Prostate gland (tissue), 2 donors: ENCODE measurements at places on chromosomes 5 and 9. TPM values are rescaled to one million over a fixed set of nuclear protein-coding genes. Genes with fewer than 3 reads are reported as not detected.
A peak's percentile ranks its signal among the peaks of the same experiment; 100 is the strongest.

Gene MED27
- 22.7 TPM for total RNA-seq

DNA sequence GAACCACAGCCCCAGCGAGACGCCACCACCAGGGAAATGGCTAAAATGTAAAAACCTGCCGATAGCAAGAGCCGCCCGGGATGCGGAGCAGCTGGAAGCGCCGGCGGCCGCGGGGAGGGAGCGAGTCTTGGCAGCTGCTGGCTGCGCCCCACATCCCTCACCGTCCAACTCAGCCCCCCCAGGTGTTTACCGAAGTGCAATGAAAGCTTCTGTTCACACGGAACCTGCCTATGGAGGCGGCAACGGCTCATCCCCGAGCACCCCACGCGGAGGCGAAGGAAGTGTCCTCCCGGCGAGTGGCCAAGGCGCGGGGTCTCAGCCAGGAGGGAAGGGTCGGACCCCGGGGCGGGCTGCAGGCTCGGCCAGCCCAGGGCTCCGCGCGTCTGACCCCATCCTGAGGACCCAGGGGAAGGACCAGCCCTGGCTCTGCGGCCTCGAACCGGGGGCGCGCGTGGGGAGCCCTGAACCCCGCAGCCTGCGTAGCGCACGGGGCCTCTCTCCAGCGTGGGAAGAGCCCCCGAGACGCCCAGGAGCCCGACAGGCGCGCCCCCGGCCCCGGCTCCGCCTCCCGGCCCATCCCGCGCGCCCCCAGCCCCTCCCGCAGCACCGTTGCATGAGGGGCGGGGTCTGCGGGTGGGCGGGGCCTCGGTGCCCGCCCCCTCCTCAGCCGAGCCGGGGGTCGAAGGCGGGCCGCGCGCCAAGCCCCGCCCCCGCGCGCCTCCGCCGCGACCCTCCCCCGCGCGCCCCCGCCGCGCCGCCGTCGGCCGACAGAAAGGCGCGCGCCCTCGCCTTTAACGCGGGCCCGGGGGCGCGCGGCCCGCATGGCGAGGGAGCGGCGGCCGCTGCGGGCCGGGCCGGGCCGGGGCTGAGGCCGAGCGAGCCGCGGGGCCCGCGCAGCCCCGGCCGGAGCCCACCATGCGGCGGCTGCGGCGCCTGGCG is at the start of gene DIPK1B:
Gene DIPK1B, plus strand, starts transcription at position 822 of the 939 bp plus-strand sequence. Its CDS starts 94 bp downstream, at position 916.
- no peak for DNase-seq
- H3K4me1 ChIP-seq, result peaks cover 6% of the 10 kb centered on the region
- H3K27me3 ChIP-seq, result no peaks in the 10 kb centered on the region
- H3K4me3 ChIP-seq, result peak within 1 kb of the TSS; percentile 57

Gene IL5
- not detected for total RNA-seq

Gene FAM163B
- total RNA-seq, result not detected

GRCh38 chr5:22051881-22052280 is 801.3 kb downstream of the CDH12 start:
- no peaks in the 10 kb centered on the region for H3K4me1 ChIP-seq
- H3K27me3 ChIP-seq, result no peaks in the 10 kb centered on the region
- DNase-seq, result no peak
- H3K27ac ChIP-seq, result no peak overlapping the region
- H3K4me3 ChIP-seq, result no peak overlapping the region

DNA sequence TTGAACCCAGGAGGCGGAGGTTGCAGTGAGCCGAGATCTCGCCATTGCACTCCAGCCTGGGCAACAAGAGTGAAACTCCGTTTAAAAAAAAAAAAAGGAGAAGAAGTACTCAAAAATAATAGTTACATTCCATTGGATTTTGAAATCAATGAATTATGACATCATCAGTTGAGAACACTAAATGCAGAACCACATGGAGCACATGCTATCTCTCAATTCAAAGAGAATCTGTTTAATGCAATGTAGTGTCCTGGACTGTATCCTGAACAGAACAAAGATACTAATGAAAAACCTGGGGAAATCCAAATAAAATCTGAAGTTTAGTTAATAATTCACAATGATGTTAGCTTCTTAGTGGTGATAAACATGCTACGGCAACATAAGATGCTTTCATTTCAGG is 20.3 kb downstream of the CDC14B start:
- H3K4me1 ChIP-seq, result peaks cover 3% of the 10 kb centered on the region
- H3K4me3 ChIP-seq, result no peak overlapping the region
- no peaks in the 10 kb centered on the region for H3K27me3 ChIP-seq
- no peaks in the 10 kb centered on the region for H3K36me3 ChIP-seq
- no peak overlapping the region for H3K27ac ChIP-seq

- H3K27me3 ChIP-seq, result no peaks in the 10 kb centered on the region
- H3K4me1 ChIP-seq, result no peaks in the 10 kb centered on the region
- no peak for DNase-seq
- no peaks in the 10 kb centered on the region for H3K36me3 ChIP-seq
- no peak overlapping the region for H3K27ac ChIP-seq
Observed at GRCh38 chr9:118273048-118273447, 568.8 kb downstream of the TLR4 start.

DNA sequence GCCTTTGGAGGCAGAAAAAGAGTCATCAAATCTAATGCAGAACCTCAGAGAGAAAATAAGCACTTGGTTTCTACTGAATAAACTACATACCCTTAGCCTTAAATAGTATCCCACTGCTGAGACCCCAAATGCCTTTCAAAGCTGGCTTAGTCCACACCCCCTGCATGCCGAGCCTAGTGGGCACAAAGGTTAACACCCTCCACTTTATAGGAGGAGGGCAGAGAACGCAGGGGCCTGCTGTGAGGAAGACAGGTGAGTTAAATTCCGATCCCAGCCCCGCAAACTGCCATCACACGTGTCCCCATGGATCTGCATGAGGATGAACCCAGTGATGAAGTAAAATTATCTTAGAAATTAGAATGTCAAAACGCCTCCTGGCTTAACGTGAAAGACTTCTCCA is 19.5 kb upstream of the HSD17B3 start:
- H3K4me3 ChIP-seq, result no peak overlapping the region
- H3K27ac ChIP-seq, result no peak overlapping the region
- H3K4me1 ChIP-seq, result no peaks in the 10 kb centered on the region
- no peak for DNase-seq
- H3K27me3 ChIP-seq, result no peaks in the 10 kb centered on the region
- H3K36me3 ChIP-seq, result no peaks in the 10 kb centered on the region

- H3K4me3 ChIP-seq, result no peak overlapping the region
- no peaks in the 10 kb centered on the region for H3K27me3 ChIP-seq
- no peaks in the 10 kb centered on the region for H3K4me1 ChIP-seq
- no peak for DNase-seq
Observed at GRCh38 chr9:15372455-15372854, 50.2 kb upstream of the SNAPC3 start.

- H3K27me3 ChIP-seq, result no peaks in the 10 kb centered on the region
- H3K27ac ChIP-seq, result no peak overlapping the region
- no peaks in the 10 kb centered on the region for H3K4me1 ChIP-seq
- DNase-seq, result no peak
Observed at GRCh38 chr5:158482125-158482524, 617.6 kb downstream of the EBF1 start.

DNA sequence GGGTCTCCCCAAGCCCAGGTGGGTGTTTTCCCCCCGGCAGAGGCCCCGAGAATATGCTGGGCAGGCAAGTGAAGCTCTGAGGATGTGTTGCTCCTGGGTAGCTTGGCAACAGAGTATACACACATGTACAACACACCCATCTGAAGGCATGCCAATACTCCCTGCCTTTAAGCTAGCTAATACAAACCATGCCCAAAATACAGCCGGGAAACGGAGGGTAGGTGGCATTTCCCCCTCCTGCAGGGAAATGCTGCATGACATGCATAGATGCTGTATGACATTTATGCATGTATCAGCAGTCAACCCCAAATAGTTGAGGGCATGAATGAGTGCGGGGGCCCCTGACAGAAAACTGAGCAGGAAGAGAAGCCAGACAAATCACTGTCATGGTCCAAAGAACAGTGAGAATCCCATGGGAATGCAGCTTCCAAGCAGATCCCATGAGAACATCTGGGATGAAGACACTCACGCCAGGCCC is 614.1 kb downstream of the EBF1 start:
- no peak overlapping the region for H3K27ac ChIP-seq
- peak; percentile 15 for DNase-seq
- no peaks in the 10 kb centered on the region for H3K36me3 ChIP-seq
- H3K4me1 ChIP-seq, result no peaks in the 10 kb centered on the region
- H3K27me3 ChIP-seq, result no peaks in the 10 kb centered on the region
- no peak overlapping the region for H3K4me3 ChIP-seq

- DNase-seq, result peak; percentile 91
- H3K27me3 ChIP-seq, result no peaks in the 10 kb centered on the region
- no peak overlapping the region for H3K27ac ChIP-seq
Observed at GRCh38 chr5:2334719-2335118, 416.8 kb downstream of the IRX2 start.

DNA sequence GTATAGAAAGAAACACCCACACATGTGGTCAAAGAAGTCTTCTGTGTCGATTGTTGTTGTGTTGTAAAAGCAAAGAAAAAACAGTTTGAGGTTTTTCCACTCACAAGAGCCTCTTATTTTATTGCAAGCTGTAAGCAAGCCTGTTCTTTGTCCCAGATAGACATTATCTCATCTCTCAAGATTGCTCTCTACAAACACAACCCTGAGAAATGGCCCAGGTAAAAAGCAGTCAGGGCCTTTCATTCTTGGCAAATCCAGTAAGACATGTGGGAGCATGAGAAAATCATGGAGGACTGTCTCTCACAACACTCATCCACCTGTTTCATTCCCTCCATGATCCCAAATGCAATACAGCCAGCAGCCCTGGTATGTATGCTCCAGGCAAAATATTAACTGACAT is 286.6 kb upstream of the POU5F2 start:
- H3K4me3 ChIP-seq, result no peak overlapping the region
- no peaks in the 10 kb centered on the region for H3K27me3 ChIP-seq
- no peak for DNase-seq
- no peaks in the 10 kb centered on the region for H3K36me3 ChIP-seq
- H3K27ac ChIP-seq, result no peak overlapping the region

DNA sequence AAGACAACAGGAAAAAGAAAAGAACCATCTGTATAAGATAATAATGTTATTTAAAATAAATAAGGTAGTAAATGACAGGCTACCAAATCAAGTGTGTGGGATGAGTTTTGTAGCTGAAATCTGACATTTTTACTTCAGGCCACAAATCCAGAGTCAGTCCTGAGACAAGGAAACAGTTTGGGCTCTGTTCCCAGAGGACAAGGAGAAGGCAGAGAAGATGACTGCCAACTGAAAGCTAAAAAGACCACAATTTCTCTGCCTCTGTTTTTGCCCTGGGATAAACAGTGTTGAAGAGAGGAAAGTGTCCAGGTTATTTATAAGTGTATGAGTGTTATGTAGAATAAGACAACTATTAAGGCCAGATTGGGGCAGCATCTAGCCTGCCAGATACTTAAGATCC is 180.5 kb downstream of the NFIB start:
- no peak for DNase-seq
- H3K27me3 ChIP-seq, result no peaks in the 10 kb centered on the region
- H3K36me3 ChIP-seq, result no peaks in the 10 kb centered on the region
- no peaks in the 10 kb centered on the region for H3K4me1 ChIP-seq
- H3K4me3 ChIP-seq, result no peak overlapping the region
- H3K27ac ChIP-seq, result no peak overlapping the region

GRCh38 chr5:79785983-79786382 is 96.3 kb downstream of the CMYA5 start:
- H3K36me3 ChIP-seq, result no peaks in the 10 kb centered on the region
- H3K27ac ChIP-seq, result no peak overlapping the region
- no peak for DNase-seq

DNA sequence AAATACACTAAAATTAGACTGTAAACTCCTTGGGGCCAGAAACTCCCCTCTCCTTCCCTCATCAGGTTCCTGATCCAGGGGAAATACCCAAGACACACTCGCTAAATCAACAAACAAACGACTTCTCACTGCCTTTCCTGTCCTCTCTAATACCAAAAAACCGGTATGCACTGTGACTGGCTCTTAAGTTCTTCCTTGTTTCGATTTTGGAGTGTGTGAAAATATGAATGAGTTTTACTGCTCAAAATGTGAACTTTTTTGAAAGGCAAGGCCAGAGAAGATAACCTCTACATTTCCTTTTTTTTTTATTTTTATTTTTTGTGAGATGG is 81.1 kb upstream of the EPB41L4B start:
- H3K27me3 ChIP-seq, result no peaks in the 10 kb centered on the region
- H3K27ac ChIP-seq, result no peak overlapping the region
- no peak overlapping the region for H3K4me3 ChIP-seq
- H3K36me3 ChIP-seq, result no peaks in the 10 kb centered on the region
- no peak for DNase-seq
- no peaks in the 10 kb centered on the region for H3K4me1 ChIP-seq

GRCh38 chr5:106121972-106122605 is 1548.6 kb downstream of the EFNA5 start:
- no peaks in the 10 kb centered on the region for H3K27me3 ChIP-seq
- H3K27ac ChIP-seq, result no peak overlapping the region
- DNase-seq, result no peak

GRCh38 chr5:93273176-93273575 is 307.8 kb downstream of the NR2F1-AS1 start:
- H3K27ac ChIP-seq, result no peak overlapping the region
- no peaks in the 10 kb centered on the region for H3K27me3 ChIP-seq
- no peak for DNase-seq
- H3K36me3 ChIP-seq, result no peaks in the 10 kb centered on the region
- H3K4me3 ChIP-seq, result no peak overlapping the region
- no peaks in the 10 kb centered on the region for H3K4me1 ChIP-seq

Gene BTNL8
- 0.14 TPM for total RNA-seq

GRCh38 chr5:15026944-15027343 is 155.4 kb upstream of the ANKH start:
- H3K36me3 ChIP-seq, result no peaks in the 10 kb centered on the region
- DNase-seq, result no peak
- no peak overlapping the region for H3K27ac ChIP-seq
- no peaks in the 10 kb centered on the region for H3K27me3 ChIP-seq
- no peaks in the 10 kb centered on the region for H3K4me1 ChIP-seq

Gene PCDHGA10
- total RNA-seq, result 6.7 TPM

DNA sequence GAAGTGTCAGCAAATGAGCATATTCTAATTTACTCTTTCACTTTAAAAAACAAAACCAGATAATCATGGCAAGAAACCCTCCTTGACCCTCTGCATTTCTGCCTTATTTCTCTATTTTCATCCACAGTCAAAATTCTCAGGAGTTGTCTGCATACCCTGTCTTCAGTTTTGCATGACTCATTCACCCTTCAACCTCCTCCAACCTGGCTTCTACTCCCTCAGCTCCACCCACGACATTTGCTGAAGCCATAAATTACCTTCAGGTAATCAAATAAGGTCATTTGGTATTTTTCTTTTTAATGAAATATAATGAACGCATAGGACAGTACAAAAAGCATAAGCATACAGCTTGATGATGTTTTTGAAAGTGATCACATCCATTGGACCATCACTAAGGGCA is 27.8 kb upstream of the SH3GL2 start:
- no peak for DNase-seq
- H3K4me3 ChIP-seq, result no peak overlapping the region
- H3K36me3 ChIP-seq, result no peaks in the 10 kb centered on the region
- no peak overlapping the region for H3K27ac ChIP-seq

DNA sequence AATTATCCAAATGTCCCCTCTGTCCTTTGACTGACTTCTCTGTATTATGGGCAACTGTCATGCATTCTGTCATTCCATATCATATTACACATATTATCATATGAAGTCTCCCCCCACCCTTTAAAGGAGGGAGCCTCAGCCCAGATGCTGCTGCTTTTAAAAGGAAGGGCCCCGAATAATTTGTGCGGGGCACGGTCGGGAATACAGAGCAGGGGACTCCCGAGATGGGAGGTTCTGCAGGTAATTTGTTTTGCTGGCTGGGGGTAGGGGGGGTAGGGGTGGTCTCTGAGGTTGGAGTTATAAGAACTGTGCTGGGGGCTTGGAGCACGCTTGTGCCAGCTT is 10.1 kb upstream of the LHX2 start:
- no peaks in the 10 kb centered on the region for H3K36me3 ChIP-seq
- H3K4me3 ChIP-seq, result no peak overlapping the region
- peaks cover 49% of the 10 kb centered on the region for H3K27me3 ChIP-seq
- no peaks in the 10 kb centered on the region for H3K4me1 ChIP-seq
- DNase-seq, result no peak
- H3K27ac ChIP-seq, result no peak overlapping the region

Gene GRXCR2
- not detected for total RNA-seq
